ENCODE measurements at places on chromosomes 4 and X. TPM values are rescaled to one million over a fixed set of nuclear protein-coding genes. Genes with fewer than 3 reads are reported as not detected.

DNA sequence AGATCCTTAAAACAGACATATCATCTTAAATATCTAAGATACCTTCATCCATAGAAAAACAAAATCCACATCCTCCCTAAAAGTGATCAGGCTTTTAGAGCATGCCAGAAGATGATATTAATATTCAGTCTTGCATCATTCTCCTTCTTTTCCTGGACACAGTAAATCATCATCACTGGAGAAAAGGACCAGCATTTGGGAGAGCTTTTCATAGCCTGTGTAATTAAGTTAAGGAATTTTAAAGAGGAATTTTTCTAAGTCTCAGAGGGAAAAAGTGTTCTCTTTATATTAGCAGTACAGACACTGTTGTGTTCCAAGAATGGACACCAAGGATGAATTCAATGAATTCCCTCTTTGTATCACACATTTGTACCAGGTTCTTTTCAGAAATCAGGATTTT, 696 bp downstream of the SCRG1 start:
- no peak for DNase-seq

DNA sequence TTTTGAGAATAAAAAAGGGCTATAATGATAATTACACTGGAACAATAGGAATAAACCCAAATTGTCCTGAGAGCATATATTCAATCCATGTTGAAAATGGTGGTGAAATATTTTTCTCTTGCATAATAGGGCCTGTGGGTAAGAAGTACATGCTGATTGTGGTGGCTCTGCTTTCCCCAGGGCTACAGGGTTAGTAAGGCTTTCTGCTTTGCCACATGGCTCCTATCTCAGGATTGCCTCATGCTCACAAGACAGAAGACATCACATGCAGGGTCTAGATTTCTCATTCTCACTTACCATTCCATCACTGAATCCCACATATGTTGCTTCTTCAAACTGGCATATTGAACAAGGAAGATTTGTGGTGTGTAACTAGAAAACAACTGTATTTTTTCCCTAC, 12.4 kb upstream of the VEGFC start:
- DNase-seq = no peak

- no peak for DNase-seq
Measured at GRCh38 chr4:124641715-124642381, 70.7 kb downstream of the ANKRD50 start.

DNA sequence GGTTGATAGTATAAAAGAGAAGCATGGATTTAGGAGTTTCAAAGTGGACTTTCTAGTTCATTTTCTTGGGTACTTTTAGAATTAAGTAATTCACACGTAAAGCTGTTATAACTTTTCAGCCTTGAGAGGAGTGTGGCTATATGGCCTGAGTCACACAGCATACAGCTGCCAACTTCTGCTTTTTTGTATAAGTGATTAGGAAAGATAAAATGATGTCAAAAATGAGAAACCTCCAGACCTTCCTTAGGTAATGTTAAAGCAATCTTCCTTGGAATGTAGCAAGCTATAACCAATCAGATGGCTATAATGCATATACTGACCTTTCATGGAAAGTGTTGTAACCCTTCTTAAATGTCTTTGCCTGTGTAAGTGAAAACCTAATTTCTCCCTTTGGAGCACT, 39.2 kb downstream of the RAB40AL start:
- DNase-seq = no peak

DNA sequence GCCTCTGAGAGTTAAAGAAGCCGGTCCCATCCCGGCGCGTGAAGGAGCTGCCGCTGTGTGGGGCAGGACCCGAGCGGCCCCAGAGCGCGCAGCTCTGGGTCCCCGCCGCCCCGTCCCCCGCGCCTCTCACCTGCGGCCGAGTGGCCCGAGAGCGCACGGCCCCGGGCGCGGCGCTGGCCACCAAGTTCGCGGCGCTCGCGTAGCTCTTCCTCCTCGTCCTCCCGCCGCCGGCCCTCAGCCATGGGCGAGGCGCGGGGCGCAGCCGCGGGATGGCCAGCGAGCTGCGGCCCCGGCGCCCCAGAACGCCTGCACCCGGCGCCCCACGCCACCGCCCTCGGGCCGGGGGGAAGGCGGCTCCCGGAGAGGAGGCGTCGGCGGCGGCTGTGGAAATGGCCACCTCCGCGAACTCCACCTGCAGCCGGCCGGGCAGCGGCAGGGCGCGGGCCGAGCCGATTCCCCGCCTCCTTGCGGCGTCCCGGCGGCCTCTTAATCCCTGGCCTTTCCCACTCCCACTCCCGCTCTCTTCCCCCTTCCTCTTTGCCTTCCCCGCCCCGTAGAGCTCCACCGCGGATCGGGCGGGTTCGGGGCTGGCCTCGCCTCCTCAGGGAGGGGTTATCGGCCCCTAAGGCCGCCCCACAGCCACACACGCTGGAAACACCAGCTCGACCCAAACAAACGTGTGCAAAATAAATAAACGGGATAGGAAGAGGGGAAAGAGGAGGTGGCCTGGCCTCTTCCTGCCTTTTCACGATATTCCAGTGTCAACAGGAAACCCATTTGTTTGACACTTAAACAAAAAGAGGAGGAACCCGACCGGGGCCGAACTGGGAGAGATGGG, at the start of gene SH3D19:
Gene SH3D19 (minus strand): TSS at position 495 of the 838 bp plus-strand sequence. CDS start 253 bp downstream, at position 242.
- no peak for DNase-seq

DNA sequence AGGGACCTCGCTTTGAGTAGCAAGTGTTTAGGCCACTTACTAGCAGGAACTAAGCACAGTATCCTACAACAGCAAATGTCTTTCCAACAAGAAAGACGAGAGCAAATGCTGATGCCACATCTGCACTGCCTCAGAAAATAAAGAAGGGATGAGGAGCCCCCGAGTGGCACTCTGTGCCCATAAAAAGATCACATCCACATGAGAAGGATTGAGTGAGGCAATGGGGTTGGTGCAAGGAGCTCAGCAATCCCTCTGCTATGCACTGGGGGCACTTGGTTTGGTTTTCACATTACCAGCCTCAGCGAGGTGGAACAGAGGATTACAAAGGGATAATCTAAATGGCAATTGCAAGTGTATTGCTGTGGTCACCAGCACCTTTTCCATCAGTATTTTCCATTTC, 252.8 kb upstream of the SLC7A11 start:
- no peak for DNase-seq

GRCh38 chr4:185839770-185840169, 27.8 kb upstream of the SORBS2 start:
- no peak for DNase-seq

- no peak for DNase-seq
Measured at GRCh38 chr4:27059446-27059845, 198.8 kb downstream of the STIM2 start.

DNA sequence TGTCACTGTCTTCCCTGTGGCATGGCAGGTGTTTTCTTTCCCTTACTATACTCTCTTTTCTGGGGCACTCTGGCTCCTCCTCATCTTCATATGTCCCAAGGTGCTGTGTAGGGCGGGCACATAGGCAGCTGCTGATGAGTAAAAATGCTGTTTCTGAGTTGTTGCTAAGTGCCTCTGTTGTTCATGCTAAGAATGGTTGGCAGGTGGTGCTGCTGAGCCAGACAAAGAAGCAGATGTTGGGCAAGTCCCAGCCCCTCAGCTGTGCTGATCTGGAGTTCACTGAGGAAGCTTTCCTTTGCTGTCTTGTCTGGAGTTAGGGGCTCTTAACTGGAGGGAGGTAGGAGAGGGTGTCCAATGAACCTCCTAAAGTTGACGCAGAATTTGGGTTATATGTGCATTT, 40.6 kb downstream of the HADH start:
- peak; percentile 69 for DNase-seq

DNA sequence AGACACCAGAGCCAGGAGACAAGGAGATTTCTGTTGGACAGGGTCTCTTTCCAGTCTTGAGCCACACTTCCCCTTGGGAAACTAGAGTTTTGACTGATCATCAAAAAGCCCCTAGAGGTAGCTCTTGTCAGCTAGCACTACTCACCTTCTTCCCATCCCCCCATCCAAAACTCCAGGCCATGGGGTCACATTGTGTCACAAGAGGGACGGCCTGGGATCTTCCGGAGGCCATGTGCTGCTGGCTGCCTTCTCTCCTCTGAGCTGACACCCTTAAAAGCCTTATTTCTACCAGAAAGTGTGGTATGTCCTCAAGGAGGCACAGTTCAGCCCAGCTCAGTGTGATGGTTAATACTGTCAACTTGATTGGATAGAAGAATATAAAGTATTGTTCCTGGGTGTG, 7.8 kb downstream of the PNMA3 start:
- no peak for DNase-seq

DNA sequence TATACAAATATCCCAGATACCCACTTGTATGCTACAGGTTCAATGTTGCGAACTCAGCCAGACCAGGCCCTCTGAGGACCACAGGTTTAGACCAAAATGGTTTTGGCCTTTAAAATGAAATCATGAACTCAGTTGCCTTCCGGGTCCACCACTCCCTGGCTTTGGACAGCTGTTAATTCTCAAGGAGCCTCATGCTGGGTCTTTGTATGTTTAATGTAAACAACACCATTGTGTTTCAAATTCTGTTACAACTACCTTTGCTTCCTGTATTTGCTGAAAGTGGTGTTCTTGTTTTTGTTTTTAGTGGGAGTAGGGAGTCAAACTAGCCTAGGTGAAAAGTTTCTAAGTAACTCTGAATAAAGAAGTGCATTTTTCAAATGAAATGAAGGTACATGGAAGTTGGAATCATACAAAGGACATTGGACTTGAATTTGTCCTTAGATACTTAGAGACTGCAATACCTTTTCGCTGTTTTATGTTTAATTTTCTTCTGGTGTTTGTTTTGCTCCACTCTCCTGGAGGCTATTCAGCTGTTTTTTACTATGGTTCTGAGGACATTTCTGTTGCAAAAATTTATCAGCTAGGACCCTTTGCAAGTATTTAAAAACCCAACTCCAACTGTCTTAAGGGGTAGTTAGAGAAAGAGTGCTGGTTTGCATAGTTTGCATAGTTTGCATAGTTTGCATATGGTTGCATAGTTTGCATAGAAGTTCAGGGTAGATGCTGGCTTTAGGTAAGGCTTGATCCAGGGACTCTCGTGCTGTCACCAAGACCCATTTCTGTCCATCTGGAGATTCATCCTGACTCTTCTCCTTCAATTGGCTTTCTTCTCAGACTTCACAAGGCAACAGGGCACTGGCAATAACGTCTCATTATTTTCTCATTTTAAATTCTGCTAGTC, 70.1 kb downstream of the MID1IP1 start:
- no peak for DNase-seq

DNA sequence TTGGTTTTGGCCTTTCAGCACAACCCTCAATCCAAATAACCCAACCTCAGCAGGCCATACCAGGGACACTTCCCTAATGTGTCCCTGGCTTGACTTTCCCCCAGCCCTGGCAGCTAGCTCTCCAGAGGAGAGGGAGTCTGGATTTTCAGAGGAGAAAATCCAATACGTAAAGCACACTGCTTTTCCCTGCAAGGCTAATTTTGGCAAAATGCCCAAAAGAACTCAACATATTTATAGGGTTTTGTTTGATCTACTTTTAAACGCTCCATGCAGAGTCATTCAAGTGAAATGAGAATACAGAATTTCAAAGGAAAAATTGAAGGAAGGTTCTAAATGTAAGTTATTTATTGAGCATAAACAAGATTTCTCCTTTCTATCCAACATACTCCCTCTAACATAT, 167.2 kb downstream of the SH3KBP1 start:
- DNase-seq = no peak

- no peak for DNase-seq
Measured at GRCh38 chr4:100843910-100844309, 326.1 kb upstream of the EMCN start.

GRCh38 chrX:118941147-118941546, 33.3 kb upstream of the LONRF3 start:
- DNase-seq = no peak

DNA sequence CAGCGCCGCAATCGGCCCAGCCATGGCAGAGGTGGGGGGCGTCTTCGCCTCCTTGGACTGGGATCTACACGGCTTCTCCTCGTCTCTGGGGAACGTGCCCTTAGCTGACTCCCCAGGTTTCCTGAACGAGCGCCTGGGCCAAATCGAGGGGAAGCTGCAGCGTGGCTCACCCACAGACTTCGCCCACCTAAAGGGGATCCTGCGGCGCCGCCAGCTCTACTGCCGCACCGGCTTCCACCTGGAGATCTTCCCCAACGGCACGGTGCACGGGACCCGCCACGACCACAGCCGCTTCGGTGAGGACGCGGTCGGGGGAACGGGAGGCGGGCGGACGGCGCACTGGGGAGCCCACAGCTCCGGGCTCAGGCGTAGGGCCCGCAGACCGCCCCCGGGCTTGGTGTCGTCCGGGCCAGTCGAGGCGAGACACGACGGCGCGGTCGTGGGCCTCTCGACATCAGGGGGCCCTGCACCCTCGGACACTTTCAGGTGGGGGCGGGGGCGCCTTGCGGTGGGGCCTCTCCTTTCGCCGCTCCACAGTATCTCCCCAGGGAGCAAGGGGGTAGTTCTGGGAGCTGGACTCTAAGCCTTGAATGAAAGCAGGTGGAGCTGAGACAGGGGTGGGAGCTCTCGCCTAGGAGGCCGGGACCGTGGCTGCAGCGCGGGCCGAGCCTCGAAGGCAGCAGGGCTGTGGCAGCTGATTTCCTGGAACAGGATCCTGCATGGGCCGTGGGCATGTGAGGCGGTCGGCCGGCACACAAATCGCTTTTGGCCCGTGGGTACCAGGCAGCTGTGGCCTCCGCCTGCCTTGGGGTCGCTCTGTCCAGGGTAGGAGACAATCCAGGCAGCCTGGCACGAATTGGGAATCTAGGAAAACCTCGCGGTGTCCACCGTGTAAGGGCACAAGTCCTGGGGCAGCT, 722 bp downstream of the FGF16 start:
- no peak for DNase-seq

DNA sequence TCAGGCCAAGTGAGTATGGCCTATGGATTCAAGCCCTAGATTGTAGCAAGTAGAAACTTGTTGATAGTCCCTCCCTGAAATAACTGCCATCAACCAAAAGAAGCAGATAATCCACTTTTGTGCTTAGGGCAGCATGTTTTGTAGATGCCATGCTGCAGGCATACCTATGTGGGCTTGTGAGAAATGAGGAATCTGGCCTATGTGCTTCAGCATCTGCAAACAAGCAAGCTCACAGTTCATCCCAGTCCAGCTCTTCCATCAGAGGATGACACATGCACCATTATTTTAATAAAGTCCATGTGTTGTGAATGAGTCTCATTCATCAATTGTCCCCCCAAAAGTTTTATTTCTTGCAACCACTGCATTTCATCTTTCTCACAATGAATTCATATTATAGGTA, 421.9 kb upstream of the DIPK2B start:
- DNase-seq = no peak

- DNase-seq = no peak
Measured at GRCh38 chr4:80243274-80244018, 23.0 kb upstream of the FGF5 start.

GSX2 gene
- total RNA-seq = not detected

EMCN gene
- total RNA-seq = not detected

UCHL1 gene
- total RNA-seq = 0.44 TPM

USP17L30 gene
- total RNA-seq = not detected

PABPC5 gene
- not detected for total RNA-seq
